ENCODE measurements at places on chromosomes 7 and 10. TPM values are rescaled to one million over a fixed set of nuclear protein-coding genes. Genes with fewer than 3 reads are reported as not detected.

The MTG1 gene
- 32.8 TPM for total RNA-seq

The RBP4 gene
- total RNA-seq: not detected

The MSS51 gene
- total RNA-seq: 1.8 TPM

The C1QL3 gene
- total RNA-seq: not detected

The ARHGAP22 gene
- 0.68 TPM for total RNA-seq

The RBM48 gene
- total RNA-seq: 6.5 TPM

The UMAD1 gene
- total RNA-seq: 6.8 TPM

The RTKN2 gene
- 4.9 TPM for total RNA-seq

The GPRIN2 gene
- 8.2 TPM for total RNA-seq

The IQCE gene
- 5.3 TPM for total RNA-seq

The FBH1 gene
- 93.8 TPM for total RNA-seq

GRCh38 chr10:8392216-8392615 is 337.7 kb downstream of the GATA3 start:
- no peak overlapping the region for H3K4me3 ChIP-seq
- no peak for DNase-seq
- peaks cover 3% of the 10 kb centered on the region for H3K4me1 ChIP-seq

- no peak overlapping the region for H3K4me3 ChIP-seq
- no peaks in the 10 kb centered on the region for H3K4me1 ChIP-seq
- DNase-seq: no peak
- no peaks in the 10 kb centered on the region for H3K36me3 ChIP-seq
Measured at GRCh38 chr7:38584443-38585210, 46.5 kb downstream of the AMPH start.

GRCh38 chr10:9024210-9024609 is 969.7 kb downstream of the GATA3 start:
- DNase-seq: no peak
- no peaks in the 10 kb centered on the region for H3K36me3 ChIP-seq
- no peaks in the 10 kb centered on the region for H3K4me1 ChIP-seq

DNA sequence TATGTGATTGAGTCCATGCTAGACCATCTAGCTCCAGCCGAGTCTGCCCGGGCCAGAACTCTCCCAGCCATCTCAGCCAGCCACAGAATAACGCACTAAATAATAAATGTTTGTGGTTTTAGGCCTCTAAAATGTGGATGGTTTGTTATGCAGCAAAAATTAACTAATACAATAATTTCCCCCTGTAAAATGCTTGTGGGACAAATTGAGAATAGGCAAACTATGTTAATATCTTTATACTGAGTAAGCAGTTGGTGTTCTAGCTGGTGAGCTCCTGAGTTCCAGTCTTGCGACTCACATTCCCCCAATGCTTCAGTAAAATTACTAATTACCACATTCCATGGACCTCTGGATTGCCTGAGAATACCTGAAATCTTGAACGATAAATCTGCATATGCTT is 316.8 kb upstream of the NFE2L3 start:
- no peak overlapping the region for H3K4me3 ChIP-seq
- no peak overlapping the region for H3K27ac ChIP-seq
- H3K4me1 ChIP-seq: no peaks in the 10 kb centered on the region
- no peaks in the 10 kb centered on the region for H3K27me3 ChIP-seq
- H3K36me3 ChIP-seq: no peaks in the 10 kb centered on the region

- no peaks in the 10 kb centered on the region for H3K36me3 ChIP-seq
- no peak overlapping the region for H3K27ac ChIP-seq
- H3K4me3 ChIP-seq: no peak overlapping the region
Measured at GRCh38 chr7:44320794-44321371, 4.5 kb downstream of the CAMK2B start.

- H3K36me3 ChIP-seq: no peaks in the 10 kb centered on the region
- H3K4me1 ChIP-seq: peaks cover 31% of the 10 kb centered on the region
- no peak for DNase-seq
- H3K27ac ChIP-seq: no peak overlapping the region
Measured at GRCh38 chr7:537911-538634, 18.4 kb upstream of the PDGFA start.

GRCh38 chr10:75717126-75717916 is 285.9 kb downstream of the LRMDA start:
- no peaks in the 10 kb centered on the region for H3K4me1 ChIP-seq
- H3K27ac ChIP-seq: no peak overlapping the region
- no peak overlapping the region for H3K4me3 ChIP-seq
- H3K27me3 ChIP-seq: no peaks in the 10 kb centered on the region

DNA sequence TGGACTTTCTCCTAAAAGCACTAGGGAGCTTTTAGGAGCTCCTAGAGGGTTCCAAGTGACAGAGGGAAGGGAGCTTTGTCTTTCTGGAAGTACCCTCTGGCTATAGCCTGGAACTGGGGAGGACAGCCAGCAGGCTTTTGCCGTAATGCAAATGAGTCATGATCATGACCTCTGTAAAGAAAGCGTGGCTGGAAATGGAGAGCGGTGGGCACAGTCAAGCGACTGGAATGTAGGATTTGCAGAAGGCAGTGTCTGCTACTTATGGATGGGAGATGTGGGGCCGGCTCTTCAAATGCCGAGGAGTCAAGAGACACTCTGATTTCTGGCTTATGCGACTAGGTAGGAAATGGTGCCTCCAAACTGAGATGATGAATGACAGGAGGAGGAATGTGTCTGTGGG is 34.6 kb upstream of the PLPP4 start:
- H3K36me3 ChIP-seq: no peaks in the 10 kb centered on the region
- H3K4me3 ChIP-seq: no peak overlapping the region
- DNase-seq: no peak
- no peaks in the 10 kb centered on the region for H3K27me3 ChIP-seq
- H3K27ac ChIP-seq: no peak overlapping the region

- H3K27ac ChIP-seq: no peak overlapping the region
- H3K36me3 ChIP-seq: no peaks in the 10 kb centered on the region
- no peak overlapping the region for H3K4me3 ChIP-seq
- DNase-seq: no peak
Measured at GRCh38 chr10:117956972-117957371, 89.8 kb downstream of the RAB11FIP2 start.

GRCh38 chr7:37732253-37732652 is 48.7 kb downstream of the GPR141 start:
- H3K27me3 ChIP-seq: no peaks in the 10 kb centered on the region
- no peak overlapping the region for H3K27ac ChIP-seq
- H3K4me1 ChIP-seq: no peaks in the 10 kb centered on the region
- no peaks in the 10 kb centered on the region for H3K36me3 ChIP-seq
- no peak overlapping the region for H3K4me3 ChIP-seq

- H3K27ac ChIP-seq: no peak within 1 kb of the TSS
- H3K4me1 ChIP-seq: no peaks in the 10 kb centered on the region
- H3K27me3 ChIP-seq: no peaks in the 10 kb centered on the region
- no peak for DNase-seq
- no peak within 1 kb of the TSS for H3K4me3 ChIP-seq
Measured at GRCh38 chr10:127892743-127893142, at the start of gene CLRN3. Gene CLRN3, minus strand, starts transcription at chr10:127892941. Its CDS starts 157 bp downstream, at chr10:127892784.

DNA sequence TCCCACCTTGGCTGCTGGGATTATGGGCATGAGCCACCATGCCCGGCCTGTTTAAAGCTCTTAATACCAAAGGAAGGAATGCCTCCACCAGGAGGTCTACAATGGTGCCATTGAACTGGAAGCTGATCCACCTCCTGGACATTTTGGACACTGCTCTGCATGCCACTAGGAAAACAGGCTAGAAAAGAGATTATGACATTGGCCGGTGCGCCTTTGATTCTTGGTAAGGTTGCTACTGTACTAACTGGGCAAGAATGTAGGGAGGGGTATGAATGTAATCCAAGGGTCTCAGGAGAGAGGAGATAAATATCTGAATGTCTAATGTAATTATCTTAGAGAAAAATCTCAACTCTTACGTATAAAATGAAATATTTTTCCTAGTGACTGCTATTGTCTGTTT is 21.7 kb upstream of the TSGA13 start:
- no peaks in the 10 kb centered on the region for H3K4me1 ChIP-seq
- no peak overlapping the region for H3K27ac ChIP-seq
- H3K4me3 ChIP-seq: no peak overlapping the region
- H3K27me3 ChIP-seq: no peaks in the 10 kb centered on the region
- H3K36me3 ChIP-seq: no peaks in the 10 kb centered on the region
- DNase-seq: no peak
